ENCODE measurements at places on chromosomes 3 and 15. TPM values are rescaled to one million over a fixed set of nuclear protein-coding genes. Genes with fewer than 3 reads are reported as not detected.

FRG2C gene
- not detected for total RNA-seq

TRANK1 gene
- total RNA-seq: 17.4 TPM

IMPG2 gene
- total RNA-seq: 0.13 TPM

REC114 gene
- not detected for total RNA-seq

MED12L gene
- 2.9 TPM for total RNA-seq

CLDN18 gene
- total RNA-seq: not detected

DNA sequence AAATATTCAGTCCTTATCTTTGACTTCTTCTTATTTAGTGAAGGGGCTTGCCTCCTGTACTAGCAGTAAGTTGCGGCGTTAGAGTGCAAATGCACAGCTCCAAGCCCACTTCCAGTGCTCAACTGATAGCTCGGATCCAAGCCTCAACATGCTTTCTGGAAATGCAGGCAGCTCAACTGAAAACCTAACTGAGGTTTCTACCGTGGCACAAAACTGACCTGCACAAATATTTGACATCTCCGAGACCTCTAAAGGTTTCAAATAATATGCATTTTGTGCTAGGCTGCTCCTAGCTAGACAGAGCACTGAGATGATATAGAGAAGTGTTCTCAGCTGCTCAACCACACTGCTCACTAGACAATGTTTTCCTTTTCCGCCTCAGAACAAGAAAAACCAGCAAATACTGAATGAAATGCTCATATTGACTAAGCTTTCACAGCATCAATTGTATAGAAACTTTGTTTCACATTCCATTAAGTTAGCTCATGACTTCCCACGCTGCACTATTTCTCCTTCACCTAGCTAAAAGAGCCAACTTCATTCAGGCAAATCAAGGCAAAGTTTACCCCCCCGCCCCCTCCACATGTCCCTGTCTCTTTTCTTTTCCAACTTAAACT, 822 bp downstream of the ZNF385D start:
- H3K4me1 ChIP-seq: no peaks in the 10 kb centered on the region
- no peak for DNase-seq
- no peaks in the 10 kb centered on the region for H3K36me3 ChIP-seq
- H3K27ac ChIP-seq: no peak overlapping the region
- H3K27me3 ChIP-seq: peaks cover 1% of the 10 kb centered on the region

- H3K27me3 ChIP-seq: peaks cover 15% of the 10 kb centered on the region
- no peak for DNase-seq
- H3K27ac ChIP-seq: no peak overlapping the region
- no peaks in the 10 kb centered on the region for H3K36me3 ChIP-seq
- H3K4me3 ChIP-seq: no peak overlapping the region
Observed at GRCh38 chr3:136055491-136055890, 90.0 kb downstream of the PPP2R3A start.

GRCh38 chr3:105285653-105286241, 81.0 kb upstream of the ALCAM start:
- DNase-seq: no peak
- H3K4me1 ChIP-seq: no peaks in the 10 kb centered on the region
- H3K27me3 ChIP-seq: no peaks in the 10 kb centered on the region
- no peak overlapping the region for H3K4me3 ChIP-seq

DNA sequence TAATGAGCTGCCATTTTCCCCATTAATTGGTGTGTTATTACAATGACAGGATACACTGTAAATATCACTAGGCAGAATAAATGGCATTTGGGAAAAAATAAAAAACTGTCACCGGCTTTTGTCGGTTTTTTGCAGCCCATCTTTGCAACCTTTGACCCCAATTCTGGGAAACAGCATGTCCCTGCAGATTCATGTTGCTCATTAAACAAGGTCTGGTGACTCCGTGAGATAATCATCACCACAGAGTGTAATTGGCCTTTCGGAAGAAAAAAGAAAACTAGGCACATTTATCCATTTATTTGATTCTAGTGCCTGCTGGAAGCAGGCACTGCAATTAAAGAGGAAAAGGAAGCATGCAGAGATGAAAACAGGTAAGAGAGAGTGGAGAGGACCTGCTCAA, 64.5 kb downstream of the TRAT1 start:
- no peak for DNase-seq
- H3K4me3 ChIP-seq: no peak overlapping the region
- no peaks in the 10 kb centered on the region for H3K27me3 ChIP-seq
- no peaks in the 10 kb centered on the region for H3K36me3 ChIP-seq
- no peak overlapping the region for H3K27ac ChIP-seq
- H3K4me1 ChIP-seq: peaks cover 14% of the 10 kb centered on the region

- H3K27me3 ChIP-seq: peaks cover 9% of the 10 kb centered on the region
- peaks cover 7% of the 10 kb centered on the region for H3K36me3 ChIP-seq
- H3K27ac ChIP-seq: peak overlapping the region; percentile 94
- peaks cover 32% of the 10 kb centered on the region for H3K4me1 ChIP-seq
Observed at GRCh38 chr3:198071602-198072287, 111.7 kb downstream of the LMLN start.

GRCh38 chr3:43023746-43024145, 44.6 kb downstream of the GASK1A start:
- no peak for DNase-seq
- H3K27ac ChIP-seq: peak overlapping the region; percentile 84
